ENCODE measurements at places on chromosomes 2 and 18. TPM values are rescaled to one million over a fixed set of nuclear protein-coding genes. Genes with fewer than 3 reads are reported as not detected.

- no peak overlapping the region for H3K4me3 ChIP-seq
- H3K27ac ChIP-seq = no peak overlapping the region
- DNase-seq = no peak
- H3K27me3 ChIP-seq = no peaks in the 10 kb centered on the region
- H3K4me1 ChIP-seq = no peaks in the 10 kb centered on the region
Measured at GRCh38 chr2:48144777-48145176, 238.5 kb upstream of the FBXO11 start.

- no peaks in the 10 kb centered on the region for H3K36me3 ChIP-seq
- no peaks in the 10 kb centered on the region for H3K27me3 ChIP-seq
- DNase-seq = no peak
- H3K4me3 ChIP-seq = no peak overlapping the region
Measured at GRCh38 chr2:59181347-59181746, 940.2 kb upstream of the FANCL start.

DNA sequence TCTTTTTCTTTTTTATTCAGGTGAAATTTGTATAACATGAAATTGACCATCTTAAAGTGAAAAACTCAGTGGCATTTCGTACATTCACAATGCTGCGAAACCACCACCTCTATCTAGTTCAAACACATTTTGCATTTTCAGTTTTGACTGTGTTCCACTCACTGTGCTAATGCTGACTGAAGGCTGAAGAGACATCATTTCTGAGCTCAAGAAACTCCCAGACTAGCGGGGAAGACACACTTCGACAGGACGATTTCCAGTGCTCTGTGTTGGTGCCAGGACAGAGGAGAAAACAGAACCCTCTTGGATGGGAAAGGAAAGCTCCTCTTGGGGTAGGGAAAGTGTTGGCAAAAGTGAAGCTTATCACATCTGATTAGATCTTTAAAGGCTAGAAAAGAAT, 44.2 kb upstream of the CBLN2 start:
- H3K4me3 ChIP-seq = no peak overlapping the region
- no peaks in the 10 kb centered on the region for H3K36me3 ChIP-seq
- no peak overlapping the region for H3K27ac ChIP-seq
- H3K4me1 ChIP-seq = no peaks in the 10 kb centered on the region
- DNase-seq = no peak

DNA sequence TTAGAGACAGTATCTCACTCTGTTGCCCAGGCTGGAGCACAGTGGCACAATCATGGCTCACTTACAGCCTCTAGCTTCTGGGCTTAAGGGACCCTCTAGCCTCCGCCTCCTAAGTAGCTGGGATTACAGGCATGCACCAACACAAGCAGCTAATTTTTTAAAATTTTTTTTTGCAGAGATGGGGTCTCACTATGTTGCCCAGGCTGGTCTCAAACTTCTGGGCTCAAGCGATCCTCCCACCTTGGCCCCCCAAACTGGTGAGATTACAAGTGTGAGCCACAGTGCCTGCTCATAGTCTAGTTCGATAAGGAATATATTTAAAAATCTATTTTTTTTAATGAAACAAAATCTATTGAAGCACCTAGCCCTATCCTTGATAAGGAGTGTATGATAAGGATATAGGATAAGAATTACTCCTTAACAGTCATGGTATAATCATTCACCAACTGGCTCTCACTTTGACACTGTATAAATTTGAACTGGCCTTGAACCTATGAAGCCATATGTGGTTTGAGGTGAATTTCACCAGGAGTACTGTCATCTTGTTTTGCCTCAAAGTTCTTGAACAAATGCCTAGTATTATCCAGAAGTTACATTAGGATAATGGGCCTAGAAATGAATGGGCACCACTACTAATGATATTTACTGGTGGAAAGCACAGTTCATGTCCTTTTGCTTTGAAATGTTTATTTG, 71.1 kb downstream of the EXOC6B start:
- peaks cover 13% of the 10 kb centered on the region for H3K36me3 ChIP-seq
- peak overlapping the region; percentile 93 for H3K27ac ChIP-seq
- no peaks in the 10 kb centered on the region for H3K27me3 ChIP-seq
- no peak overlapping the region for H3K4me3 ChIP-seq

GRCh38 chr2:142531377-142531776, 346.1 kb upstream of the KYNU start:
- no peak overlapping the region for H3K27ac ChIP-seq
- no peaks in the 10 kb centered on the region for H3K36me3 ChIP-seq
- H3K27me3 ChIP-seq = no peaks in the 10 kb centered on the region
- DNase-seq = no peak
- H3K4me3 ChIP-seq = no peak overlapping the region

DNA sequence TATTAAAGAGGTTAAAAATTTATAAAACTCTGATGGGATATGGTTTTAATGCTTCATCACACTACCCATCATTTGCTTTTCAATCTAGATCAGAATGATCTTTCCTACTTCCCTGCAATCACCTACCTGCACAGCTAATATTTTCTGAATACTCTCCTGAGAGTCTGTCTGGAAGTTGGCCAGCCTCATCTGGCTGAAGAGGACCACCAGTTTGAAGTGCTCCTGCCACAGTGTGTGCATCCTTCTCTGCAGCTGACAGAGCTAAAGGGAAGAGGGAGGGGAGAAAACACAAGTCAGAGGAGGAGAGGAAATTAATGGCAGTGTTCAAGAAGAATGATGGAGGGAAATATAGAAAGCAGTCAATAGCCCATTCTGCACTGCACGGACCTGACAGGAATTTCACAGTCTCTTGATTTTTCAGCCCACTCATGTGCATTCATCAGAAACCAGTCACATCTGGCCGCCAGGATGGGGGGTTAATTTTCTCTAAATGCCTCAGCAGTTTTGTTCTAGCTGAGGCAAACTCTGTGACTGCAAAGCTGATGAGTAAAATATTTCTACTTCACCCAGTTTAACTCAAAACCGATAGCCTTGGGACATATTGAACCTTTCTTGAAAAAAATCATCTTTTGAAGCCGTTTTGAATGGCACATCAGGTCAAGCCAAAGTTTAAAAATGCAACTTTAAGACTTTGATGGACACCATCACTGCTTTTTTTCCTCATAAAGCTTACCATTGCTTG, 201.8 kb upstream of the KLHL14 start:
- H3K4me3 ChIP-seq = no peak overlapping the region
- H3K27ac ChIP-seq = no peak overlapping the region
- peaks cover 2% of the 10 kb centered on the region for H3K4me1 ChIP-seq
- H3K36me3 ChIP-seq = peaks cover 1% of the 10 kb centered on the region
- H3K27me3 ChIP-seq = no peaks in the 10 kb centered on the region

DNA sequence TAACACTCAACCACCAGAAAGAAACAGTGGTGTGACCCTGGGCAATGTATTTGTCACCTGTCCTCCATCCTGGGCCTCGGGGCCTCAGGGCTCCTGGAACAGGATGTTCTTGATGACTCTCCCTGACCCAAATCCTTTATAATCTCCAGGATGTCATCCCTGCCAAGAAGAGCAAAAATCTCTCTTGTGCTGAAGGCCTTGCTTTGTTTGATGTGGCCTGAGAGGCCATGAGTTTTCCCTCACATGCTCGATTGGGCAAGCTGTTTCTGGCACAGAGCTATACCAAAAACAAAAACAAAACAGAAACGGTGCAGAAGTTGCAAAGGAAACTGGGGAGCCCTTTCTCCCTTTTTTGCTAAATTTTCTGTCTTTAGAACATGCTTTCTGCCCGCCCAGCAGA, 35.7 kb upstream of the ST3GAL5 start:
- no peak overlapping the region for H3K27ac ChIP-seq
- DNase-seq = no peak
- H3K27me3 ChIP-seq = no peaks in the 10 kb centered on the region
- H3K4me1 ChIP-seq = peaks cover 19% of the 10 kb centered on the region
- H3K4me3 ChIP-seq = no peak overlapping the region

Gene ADD2
- 1.3 TPM for total RNA-seq

DNA sequence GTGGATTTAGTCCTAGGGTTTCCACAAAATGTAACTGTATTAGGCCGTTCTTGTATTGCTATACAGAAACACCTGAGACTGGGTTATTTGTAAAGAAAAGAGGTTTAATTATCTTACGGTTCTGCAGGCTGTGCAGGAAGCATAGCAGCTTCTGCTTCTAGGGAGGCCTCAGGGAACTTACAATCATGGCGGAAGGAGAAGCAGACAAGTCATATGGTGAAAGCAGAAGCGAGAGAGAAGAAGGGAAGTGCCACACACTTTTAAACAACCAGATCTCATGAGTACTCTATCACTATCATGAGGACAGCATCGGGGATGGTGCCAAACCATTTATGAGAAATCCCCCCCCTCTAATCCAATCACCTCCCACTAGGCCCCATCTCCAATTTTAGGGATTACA, 9.5 kb upstream of the CCDC68 start:
- H3K4me1 ChIP-seq = no peaks in the 10 kb centered on the region
- H3K4me3 ChIP-seq = no peak overlapping the region
- H3K27ac ChIP-seq = no peak overlapping the region
- no peaks in the 10 kb centered on the region for H3K27me3 ChIP-seq
- no peak for DNase-seq
- no peaks in the 10 kb centered on the region for H3K36me3 ChIP-seq

Gene CCDC85A
- 1.9 TPM for total RNA-seq

GRCh38 chr2:15031745-15032240, 399.3 kb downstream of the LRATD1 start:
- no peaks in the 10 kb centered on the region for H3K36me3 ChIP-seq
- no peak overlapping the region for H3K27ac ChIP-seq
- peaks cover 10% of the 10 kb centered on the region for H3K27me3 ChIP-seq
- H3K4me1 ChIP-seq = no peaks in the 10 kb centered on the region
- no peak for DNase-seq

- DNase-seq = no peak
- H3K27me3 ChIP-seq = no peaks in the 10 kb centered on the region
- H3K27ac ChIP-seq = peak overlapping the region; percentile 40
- H3K36me3 ChIP-seq = peaks cover 2% of the 10 kb centered on the region
- no peak overlapping the region for H3K4me3 ChIP-seq
- H3K4me1 ChIP-seq = peaks cover 38% of the 10 kb centered on the region
Measured at GRCh38 chr2:43399515-43400264, 173.3 kb upstream of the ZFP36L2 start.

Gene RSAD2
- 3.7 TPM for total RNA-seq

- no peak for DNase-seq
- H3K27me3 ChIP-seq = no peaks in the 10 kb centered on the region
- peaks cover 8% of the 10 kb centered on the region for H3K36me3 ChIP-seq
- no peak overlapping the region for H3K4me3 ChIP-seq
- no peak overlapping the region for H3K27ac ChIP-seq
Measured at GRCh38 chr2:77513191-77513590, 9.0 kb downstream of the LRRTM4 start.

- peak overlapping the region; percentile 65 for H3K4me3 ChIP-seq
- peak; percentile 74 for DNase-seq
- peaks cover 5% of the 10 kb centered on the region for H3K36me3 ChIP-seq
- peaks cover 18% of the 10 kb centered on the region for H3K27me3 ChIP-seq
- H3K4me1 ChIP-seq = peaks cover 23% of the 10 kb centered on the region
Measured at GRCh38 chr18:7567474-7568425, 634 bp downstream of the PTPRM start.

DNA sequence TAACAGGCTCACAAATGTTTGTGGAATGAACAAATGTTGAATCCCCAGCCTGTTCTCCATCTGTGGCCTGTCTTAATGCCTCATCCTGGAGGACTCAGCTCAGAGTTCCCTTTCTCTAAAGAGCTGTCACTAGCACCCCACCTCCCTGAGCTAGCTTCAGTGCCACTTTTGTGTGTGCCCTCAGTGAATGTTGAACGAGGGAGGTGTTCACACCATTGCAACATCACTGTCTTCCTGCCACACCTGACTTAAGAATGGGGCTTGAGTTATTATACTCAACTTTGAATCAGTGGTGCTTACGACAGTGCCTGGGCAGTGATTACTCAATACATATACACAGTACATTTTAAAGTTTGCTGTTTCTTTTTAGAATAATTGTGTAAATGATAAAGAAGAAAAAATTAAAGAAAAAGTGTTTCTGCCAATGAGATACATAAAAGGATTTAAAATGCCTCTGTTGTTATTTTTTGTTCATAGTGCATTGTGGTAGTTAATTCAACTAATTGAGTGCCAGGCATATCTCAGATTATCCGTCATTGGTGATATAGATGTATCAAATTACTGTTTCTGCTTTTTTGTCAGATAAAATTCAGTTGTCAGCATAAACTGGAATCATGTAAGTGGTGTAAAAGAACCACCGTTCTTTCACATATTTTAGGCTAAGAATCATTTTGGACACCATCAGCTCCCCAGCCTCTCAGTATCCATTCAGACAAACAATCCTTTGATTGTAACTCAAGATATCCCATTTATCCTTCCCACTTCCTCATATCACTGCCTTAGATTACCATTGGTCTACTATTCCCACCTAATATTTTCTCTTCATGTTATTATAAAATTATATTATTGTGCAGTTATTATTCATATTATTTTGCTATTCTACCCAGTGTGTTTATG, 304.7 kb downstream of the PTPRM start:
- peaks cover 11% of the 10 kb centered on the region for H3K36me3 ChIP-seq
- H3K4me3 ChIP-seq = no peak overlapping the region
- peaks cover 11% of the 10 kb centered on the region for H3K4me1 ChIP-seq

Gene ANKRD30BL
- not detected for total RNA-seq

Gene ZNF396
- total RNA-seq = 1.8 TPM

GRCh38 chr18:58253871-58254270, 209.8 kb downstream of the NEDD4L start:
- no peak overlapping the region for H3K4me3 ChIP-seq
- peaks cover 21% of the 10 kb centered on the region for H3K36me3 ChIP-seq
- no peaks in the 10 kb centered on the region for H3K27me3 ChIP-seq
- peak overlapping the region; percentile 79 for H3K27ac ChIP-seq
- no peak for DNase-seq

- no peaks in the 10 kb centered on the region for H3K4me1 ChIP-seq
- no peak overlapping the region for H3K27ac ChIP-seq
- peaks cover 2% of the 10 kb centered on the region for H3K27me3 ChIP-seq
- H3K4me3 ChIP-seq = no peak overlapping the region
- DNase-seq = no peak
Measured at GRCh38 chr18:44627280-44627679, 53.4 kb upstream of the SETBP1 start.

DNA sequence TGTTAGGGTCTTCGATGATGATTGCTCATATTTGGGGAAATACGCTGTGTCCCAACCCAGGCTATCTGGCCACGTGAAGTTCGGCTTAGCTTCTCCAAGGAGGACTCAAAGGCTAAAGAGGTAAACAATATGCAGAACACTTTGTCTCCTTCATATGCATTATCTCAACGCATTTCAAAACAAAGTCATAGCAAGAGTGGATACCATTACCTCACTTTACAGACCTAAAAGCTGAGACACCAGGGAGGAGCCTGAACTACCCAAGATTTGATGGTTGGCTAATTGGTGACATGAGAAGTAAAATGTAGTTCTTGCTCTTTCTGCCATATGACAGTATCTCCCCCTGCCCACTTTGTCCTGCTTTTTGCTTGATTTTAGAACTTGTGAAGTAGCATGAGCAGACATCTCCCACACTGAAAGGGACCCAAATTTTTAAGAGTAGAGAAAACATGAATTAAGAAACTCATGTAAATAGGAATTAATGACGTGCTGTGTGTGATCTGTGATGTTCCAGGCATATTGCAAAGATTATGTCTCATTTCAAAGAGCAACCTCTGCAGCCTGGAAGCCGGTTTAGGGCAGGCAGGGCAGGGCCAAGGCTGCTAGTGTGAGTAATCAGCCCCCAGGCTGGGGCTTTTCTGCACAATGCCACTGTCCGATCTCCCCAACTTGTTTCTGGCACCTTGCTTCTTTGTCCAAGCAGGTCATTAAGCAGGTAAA, 144.5 kb downstream of the BCL11A start:
- DNase-seq = no peak
- H3K4me3 ChIP-seq = no peak overlapping the region
- peaks cover 65% of the 10 kb centered on the region for H3K4me1 ChIP-seq
- no peaks in the 10 kb centered on the region for H3K36me3 ChIP-seq
- H3K27ac ChIP-seq = no peak overlapping the region

GRCh38 chr2:109148991-109149645, 20.1 kb downstream of the SH3RF3 start:
- H3K4me3 ChIP-seq = no peak overlapping the region
- no peak overlapping the region for H3K27ac ChIP-seq
- no peaks in the 10 kb centered on the region for H3K4me1 ChIP-seq
- no peak for DNase-seq

Gene KIAA2012
- 0.24 TPM for total RNA-seq

Gene CABLES1
- 11.3 TPM for total RNA-seq
